Globus pallidus (tissue), 1 donor: ENCODE measurements at places on chromosomes 2 and 18.
A peak's percentile ranks its signal among the peaks of the same experiment; 100 is the strongest.

- DNase-seq = peak; percentile 84
Observed at GRCh38 chr2:105294844-105295481, 34.6 kb downstream of the TGFBRAP1 start.

DNA sequence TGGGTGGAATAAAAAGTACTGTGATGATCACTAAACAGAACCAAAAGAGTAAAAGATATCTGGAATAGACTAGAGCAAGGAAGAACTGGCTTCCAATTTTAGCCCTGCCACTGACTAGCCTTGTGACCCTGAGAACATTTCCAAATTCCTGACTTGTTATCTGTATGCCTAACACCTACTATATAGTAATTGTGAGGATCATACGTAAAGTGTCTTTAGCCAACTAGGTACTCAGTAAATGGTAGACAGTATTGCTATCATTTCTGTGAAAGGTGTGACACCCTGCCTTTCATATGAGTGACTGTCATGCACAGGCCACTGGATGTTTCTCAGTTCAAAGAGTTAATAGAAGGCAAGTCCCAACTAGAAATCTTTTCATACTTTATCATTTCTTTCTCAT lies 29.8 kb downstream of the CYTIP start:
- DNase-seq = no peak

DNA sequence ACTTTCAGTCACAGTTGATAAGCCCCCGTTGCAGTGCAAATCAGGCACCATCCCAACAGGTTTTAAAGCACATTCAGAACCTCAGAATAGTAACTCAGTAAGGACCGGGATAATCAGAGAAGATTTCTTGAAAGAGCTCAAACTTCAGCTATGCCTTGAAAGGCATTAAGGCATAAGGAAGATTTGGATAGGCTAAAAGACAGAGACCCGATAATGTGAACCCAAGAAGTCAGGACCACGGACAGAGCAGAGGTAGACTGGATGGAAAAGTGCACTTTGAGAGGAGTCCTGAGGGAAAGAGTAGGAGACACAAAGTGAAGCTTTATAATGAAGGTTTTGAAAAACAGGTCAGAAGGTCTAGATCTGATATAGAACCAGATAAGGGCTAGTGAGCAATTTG lies 36.9 kb upstream of the KLF7 start:
- DNase-seq = no peak

- no peak for DNase-seq
Observed at GRCh38 chr2:76867854-76868253, 654.3 kb downstream of the LRRTM4 start.

GRCh38 chr2:8413589-8414135 lies 268.2 kb upstream of the ID2 start:
- no peak for DNase-seq

DNA sequence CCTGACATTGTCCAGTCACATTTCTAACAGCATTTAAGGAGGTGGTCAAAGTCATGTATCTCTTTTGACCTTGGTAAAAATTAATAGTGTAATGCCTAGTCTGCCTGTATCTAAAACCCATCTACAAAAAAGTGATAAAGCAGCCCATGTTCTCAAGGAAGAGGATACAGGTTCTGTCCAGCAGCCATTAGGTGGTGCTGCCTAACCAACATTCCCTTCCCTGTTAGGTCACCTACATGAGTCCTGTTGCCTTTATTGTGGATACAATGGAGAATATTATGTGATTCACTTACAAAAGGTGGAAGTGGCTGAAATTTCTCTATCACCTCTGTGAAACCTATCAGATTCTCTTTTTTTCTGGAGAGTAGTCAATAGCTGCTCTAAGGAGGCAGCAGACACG lies 52.5 kb downstream of the AQP4 start:
- DNase-seq = peak; percentile 9

- DNase-seq = no peak
Observed at GRCh38 chr2:28544036-28544346, 48.1 kb downstream of the PLB1 start.

DNA sequence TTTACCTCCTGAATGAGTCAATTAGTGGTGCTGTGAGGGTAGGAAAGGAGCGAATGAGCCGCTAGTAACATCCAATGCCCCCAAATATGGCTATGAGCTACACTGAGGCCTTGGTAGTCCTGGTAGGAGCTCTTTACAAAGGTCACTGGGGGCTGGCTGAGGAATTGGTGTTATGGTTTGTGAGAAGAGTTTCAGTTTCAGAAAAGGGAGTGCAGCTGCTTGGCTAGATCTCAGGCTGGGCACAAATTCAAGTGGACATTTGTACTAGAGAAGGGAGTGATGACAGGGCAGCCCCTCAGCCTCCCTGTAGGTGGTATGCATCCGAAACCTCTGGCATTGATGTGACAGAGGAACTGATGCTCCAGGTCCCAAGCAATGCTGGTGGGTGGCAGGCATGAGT lies 13.9 kb upstream of the PAIP2B start:
- DNase-seq = peak; percentile 45

GRCh38 chr2:64516651-64517510 lies 7.2 kb upstream of the AFTPH start:
- DNase-seq = no peak

DNA sequence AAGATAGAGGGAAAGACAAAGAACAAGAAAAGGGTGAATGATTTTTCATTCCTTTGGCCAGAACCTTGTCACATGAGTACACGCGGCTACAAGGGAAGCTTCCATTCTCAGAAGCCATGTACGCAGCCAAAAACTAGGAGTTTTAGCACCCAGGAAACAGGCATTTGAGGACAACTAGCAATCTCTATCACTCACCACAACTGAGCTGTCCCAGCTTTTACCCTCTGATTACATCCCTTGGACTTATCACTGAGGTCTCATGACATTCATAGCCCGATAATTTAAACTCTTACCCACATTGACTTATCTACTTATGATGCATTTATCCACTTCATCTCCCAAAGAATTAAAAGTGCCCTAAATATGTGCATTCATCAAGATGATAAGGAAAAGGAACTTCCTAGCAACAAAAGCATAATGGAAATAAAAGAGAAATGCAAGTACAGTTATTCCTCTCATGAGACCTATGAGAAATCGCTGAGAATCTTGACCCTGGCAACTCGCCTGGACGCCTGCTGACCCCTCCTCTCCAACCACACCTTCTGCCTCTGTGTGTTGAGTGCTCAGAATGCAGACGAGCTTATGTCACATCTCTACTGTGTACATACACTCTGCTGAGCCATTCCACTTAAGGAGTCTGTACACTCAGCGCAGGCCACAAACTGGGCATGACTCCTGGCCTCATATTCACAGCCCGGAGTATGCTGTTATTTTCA lies 28.7 kb upstream of the MFSD6 start:
- no peak for DNase-seq

DNA sequence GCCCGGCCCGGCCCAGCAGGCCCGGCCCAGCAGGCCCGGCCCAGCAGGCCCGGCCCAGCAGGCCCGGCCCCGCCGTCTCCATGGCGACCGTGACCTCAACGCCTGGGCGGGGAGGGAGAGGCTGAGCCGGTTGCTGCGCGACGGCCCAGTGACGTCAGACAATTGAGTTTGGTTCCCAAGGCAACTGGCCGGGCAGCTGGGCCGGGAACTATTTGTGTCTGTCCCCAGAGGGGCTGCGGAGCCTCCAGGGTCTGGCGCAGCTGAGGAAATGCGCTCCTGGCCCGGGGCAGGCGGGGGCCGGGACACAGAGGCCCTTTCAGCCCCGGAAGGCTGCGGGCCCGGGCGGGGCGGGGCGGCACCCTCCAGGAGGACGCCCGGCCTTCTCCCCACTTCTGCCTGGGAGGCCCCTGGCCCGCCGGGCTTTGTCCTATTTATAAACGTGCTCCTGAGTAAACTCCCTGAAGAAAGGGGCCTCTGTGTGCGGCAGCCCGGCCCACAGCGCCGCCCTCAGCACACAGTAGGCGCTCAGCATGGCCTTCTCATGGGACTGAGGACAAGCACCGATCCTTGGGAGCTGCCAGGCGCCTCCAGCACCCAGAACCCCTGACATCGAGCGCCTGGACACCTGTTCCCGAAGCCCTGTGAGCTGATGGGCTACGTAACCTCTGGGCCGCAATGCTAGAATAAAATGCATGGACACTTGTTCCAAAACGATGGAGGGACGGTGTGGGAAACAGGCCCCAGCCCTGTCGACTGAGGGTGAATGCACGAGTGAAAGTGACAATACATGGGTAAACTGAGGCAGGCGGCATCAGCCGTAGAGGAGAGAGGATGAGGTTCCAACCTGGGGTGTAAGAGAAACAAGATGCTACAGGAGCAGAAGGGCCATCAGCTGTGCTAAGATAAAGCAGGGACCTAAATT lies 12.3 kb downstream of the TEX44 start:
- peak; percentile 100 for DNase-seq
